Upper lobe of left lung (tissue), 6 donors: ENCODE measurements at places on chromosomes 1 and 21. TPM values are rescaled to one million over a fixed set of nuclear protein-coding genes. Genes with fewer than 3 reads are reported as not detected.

The S100PBP gene
- 42.4 TPM for total RNA-seq

The GNAT2 gene
- not detected for total RNA-seq

The METTL25B gene
- 23.4 TPM for total RNA-seq

- no peak for DNase-seq
Observed at GRCh38 chr1:117286145-117286544, 75.4 kb upstream of the VTCN1 start.

DNA sequence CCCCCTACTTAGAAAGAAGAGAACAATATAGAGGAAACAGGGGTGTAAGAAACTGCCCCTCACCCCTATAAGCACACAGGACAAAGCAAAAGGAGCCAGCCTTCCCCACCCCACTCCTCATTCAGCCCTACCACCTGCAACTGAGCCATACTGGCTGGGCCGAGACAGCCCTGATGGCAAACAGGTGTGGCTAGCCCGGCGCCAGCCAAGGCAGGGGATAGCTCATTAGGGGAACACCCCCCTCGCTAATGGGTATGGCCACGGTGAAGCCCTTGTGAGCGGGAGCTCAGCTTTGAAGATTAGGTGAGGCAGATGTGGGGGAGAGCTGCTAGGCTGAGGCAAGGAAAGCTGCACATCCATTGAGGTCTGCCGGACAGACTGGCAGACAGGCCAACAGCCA, 65.5 kb downstream of the ERI3 start:
- DNase-seq: peak; percentile 29

DNA sequence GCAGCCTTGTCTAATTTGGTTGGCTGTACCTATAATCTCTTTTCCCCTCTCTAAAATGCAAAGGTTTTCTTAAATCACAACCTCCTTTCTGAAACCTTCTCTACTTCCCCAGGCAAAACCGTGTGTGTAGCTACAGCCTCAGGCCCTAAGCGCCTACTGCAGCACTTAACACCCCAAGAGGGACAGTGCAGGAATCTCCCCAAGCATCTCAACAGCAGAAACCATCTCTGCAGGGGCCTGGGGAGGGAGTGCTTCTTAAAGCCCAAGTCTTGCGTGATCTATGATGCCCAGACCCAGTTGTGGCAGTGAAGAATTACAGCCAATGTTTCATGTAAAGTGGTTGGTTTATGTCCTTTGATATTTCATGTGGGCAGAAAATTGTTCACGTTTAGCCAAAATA, 159.3 kb downstream of the DSCAM start:
- no peak for DNase-seq
